ENCODE measurements at places on chromosomes 6 and 20.
A peak's percentile ranks its signal among the peaks of the same experiment; 100 is the strongest.

GRCh38 chr6:104954190-104954797, 2.6 kb upstream of the LIN28B start:
- DNase-seq: no peak

- DNase-seq: no peak
These were observed 77.4 kb upstream of the CD93 start for GRCh38 chr20:23163562-23163961.

DNA sequence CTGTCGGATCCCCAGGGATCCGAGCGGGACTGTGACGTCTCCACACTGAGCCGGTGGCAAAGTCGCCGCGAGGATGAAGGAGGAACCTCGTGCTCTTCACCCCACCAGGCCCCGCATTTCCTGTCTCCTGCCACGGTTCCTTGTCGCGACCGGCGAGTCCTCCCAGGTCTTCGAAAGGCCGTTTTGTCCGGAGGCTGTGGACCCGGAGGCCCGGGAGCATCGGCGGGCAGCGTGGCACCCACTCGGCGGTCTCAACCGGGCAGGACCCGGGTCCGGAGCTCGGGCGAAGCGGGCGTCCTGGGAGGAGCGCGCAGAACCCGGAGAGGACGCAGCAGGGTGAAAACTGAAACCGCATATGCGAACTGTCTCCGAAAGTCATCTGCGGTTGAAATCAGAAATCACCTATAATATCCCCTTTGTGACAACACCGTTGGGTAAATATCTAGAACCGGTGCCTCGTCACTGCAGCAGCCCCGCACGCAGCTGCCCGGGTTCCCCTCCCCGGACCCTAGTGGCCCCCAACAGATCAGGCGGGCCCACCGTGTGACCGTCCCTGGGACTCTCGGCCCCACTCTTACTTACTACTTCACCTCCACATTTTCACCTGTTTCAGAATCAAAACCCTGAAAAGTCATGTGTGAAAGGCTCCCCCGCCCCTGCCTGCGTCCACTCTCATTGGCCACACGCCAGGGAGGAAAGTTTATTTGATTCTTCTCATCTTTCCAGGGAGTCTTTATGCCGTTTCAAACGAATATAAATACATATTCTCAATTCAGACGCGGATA, 3.1 kb upstream of the ULBP2 start:
- no peak for DNase-seq

GRCh38 chr20:54083459-54083858, 13.1 kb upstream of the BCAS1 start:
- DNase-seq: no peak

DNA sequence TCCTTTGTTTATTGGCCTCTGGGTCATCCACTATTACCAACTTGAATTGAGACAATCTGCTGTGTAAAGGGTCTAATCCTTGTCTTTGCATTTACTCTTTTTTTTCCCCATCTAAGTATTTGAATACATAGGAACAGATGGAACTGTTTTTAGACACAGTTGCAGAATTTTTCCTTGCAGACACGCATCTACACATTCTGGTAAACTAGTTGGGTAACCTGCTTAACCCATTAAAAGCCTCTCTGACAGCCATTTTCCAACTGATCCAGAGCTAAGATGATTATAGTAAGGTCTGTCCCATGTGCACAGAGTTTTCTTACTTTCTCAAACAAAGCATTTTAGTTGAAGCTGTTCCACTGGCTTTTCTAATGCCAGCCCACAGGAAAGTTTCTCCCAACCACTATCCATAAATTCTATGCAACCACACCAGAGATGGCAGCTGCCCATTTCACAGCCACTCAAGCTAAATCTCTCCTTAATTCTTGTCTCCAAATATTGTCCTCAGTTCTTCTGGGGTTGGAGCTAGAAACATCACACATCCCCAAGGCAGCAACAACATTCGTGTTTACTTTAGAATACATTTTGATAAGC, 492.1 kb downstream of the MAFB start:
- no peak for DNase-seq

DNA sequence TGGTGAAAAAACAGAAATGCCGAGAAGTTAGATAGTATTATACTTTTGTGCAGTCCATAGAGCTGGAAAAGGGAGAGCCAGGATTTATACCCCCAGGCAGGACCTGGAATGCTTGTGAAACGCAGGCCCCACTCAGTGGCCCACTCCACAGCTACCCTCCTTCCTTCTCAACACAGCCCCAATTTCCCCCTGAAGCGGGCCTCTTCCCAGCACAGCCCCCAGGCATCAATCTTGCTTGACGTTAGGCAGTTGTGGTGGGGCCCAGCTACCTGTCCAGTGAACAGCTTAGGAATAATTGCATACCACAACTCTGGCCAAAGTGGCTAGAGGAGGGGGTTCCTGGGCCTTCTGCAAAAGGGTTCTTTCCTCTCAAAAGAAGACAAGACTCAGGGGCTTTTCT, 61.3 kb downstream of the PPP1R3G start:
- DNase-seq: no peak

- no peak for DNase-seq
These were observed 211.4 kb upstream of the TSHZ2 start for GRCh38 chr20:52760791-52761190.

DNA sequence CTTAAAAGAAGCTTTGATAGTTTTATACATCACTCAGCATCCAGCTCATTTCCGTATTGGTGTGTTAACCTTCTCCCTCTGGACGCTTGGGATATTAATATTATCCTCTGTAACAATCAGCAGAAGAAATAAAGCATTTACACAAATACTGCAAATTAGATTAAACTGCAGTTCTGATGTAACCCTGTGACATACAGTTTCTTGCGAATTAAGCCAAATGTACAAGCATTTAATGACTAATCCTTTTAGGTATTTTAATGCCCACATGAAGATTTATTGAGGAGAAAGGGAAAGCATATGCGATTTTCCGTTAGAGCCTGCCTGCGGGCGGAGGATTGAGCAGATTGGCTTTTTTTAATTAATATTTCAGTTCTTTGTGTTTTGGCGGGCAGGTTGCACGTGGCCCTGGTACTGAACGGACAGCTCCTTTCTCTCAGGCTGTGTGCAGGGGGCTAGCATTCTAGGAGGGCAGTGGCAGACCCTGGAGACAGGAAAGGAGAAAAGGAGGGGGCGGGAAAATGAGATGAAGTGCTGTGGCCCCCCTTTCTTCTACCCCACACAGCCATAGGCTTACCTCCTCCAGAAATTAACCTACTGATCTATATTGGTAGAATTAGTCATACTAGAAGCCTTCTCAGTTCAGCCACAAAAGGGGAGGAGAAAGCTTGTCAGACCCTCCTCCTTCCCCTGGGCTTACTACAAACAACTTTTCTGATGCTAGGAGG, 14.1 kb upstream of the TFAP2D start:
- DNase-seq: no peak

- DNase-seq: no peak
These were observed 64.0 kb upstream of the SNX9 start for GRCh38 chr6:157759028-157759427.

- no peak for DNase-seq
These were observed 86.8 kb downstream of the RPP40 start for GRCh38 chr6:4916954-4917561.

GRCh38 chr20:40282941-40283340, 406.1 kb downstream of the MAFB start:
- no peak for DNase-seq

DNA sequence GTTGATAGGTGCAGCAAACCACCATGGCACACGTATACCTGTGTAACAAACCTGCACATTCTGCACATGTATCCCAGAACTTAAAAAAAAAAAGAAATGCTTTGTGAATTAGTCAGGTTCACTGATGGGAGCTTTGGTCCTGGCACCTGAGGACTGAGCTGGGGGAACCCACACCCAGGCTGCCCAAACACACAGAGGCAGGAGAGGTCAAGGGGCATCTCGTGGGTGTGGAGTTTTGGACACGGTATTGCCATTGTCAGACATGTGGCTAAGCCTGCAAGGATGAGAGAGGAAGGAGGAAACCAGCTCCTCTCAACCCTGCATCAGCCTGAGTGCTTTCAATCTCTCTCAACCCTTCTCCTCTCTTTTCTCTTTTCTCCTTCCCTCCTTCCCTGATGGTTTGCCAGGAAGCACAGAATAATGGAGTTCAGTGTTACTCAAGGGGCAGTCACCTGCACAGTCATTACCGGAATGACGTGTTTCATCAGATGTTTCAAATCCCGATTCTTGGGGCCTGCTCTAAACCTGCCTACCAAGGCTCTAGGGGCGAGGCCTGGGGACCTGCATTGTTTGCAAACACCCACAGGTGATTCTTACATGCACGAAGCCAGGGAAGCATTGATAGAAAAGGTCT, 89.9 kb upstream of the NEDD9 start:
- no peak for DNase-seq

DNA sequence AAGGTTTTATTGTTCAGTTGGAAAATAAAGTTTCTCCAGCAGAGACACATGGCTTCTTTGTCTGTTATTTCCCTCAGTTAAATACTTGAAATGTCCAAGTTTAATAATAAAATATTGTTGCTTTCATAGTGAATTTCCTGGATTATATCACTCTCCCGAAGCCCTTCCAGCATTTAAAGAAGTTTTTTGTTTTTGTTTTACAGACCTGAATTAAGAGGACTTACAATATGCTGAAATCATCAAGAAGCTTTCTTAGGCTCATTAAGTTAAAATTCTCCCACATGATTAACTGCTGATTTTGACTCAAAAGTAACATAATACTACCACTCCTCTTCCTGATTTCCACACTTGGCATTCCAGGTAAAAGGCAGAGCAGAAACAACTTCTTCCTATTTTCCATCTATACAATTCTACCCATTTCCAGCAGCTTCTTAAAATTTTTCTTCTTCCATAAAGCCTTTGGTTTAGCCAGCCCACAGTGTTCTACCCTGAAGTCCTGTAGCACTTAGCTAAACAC, 35.8 kb downstream of the PDSS2 start:
- no peak for DNase-seq

DNA sequence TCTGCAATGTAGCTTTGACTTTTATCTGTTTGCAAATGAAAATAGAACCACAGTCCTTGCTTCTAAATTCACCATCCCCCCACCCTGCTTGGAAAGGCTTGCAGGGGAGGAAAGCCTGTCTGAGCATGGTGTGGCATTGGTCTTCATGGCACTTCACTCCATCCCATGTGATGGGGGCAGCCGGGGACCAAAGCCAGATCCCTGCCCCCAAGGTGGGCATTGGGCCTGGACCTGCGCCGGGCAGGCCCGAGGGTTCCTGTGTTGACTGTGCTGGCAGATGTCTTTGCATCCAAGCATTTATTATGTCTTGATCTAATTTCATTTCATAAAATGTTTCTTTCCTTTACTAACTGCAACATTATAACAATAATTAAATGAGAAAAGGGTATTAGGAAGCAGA, 120.0 kb downstream of the SYNDIG1 start:
- DNase-seq: no peak

- DNase-seq: no peak
These were observed 237.2 kb downstream of the TFAP2A start for GRCh38 chr6:10177704-10178103.

DNA sequence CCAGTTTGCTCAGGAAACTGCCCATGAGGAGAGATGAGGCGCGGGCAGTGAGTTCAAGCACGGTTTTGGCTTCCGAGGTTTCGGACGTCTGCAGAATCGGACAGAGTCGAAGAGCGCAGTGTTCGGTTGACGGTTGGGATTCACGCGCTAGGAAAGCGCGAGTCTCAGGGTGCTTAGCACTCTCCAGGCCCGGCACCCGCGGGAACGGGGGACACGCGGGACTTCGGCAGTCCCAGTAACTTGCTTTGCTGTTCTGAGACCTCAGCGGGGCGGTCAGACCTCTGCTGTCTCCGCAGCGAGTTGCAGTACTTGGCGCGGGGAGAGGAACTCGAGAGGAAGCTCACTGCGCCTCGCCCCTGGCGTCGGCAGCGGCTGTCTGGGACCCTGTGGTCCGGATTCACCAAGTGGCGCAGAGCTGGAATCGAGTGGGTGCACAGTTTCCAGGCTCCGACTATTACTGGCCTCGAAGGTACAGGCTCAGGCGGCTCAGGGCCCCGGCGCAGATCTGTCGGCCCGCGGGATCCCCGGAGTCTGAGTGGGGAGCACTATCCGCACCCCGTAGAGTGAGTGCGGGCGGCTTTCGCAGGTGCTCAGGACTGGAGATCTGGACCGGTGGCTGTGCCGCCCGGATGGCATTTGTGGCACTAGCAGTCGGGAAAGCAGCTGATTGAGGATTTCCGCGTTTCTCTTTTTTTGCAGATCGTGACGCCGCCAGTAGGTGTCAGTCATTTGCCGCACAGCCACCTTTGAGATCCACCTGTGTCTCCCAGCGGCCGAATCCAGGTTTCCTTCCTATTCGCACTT, at the start of gene POM121L2:
Gene POM121L2, minus strand, starts transcription at position 128 of the 804 bp plus-strand sequence. Its CDS starts 103 bp downstream, at position 25.
- DNase-seq: peak; percentile 32

DNA sequence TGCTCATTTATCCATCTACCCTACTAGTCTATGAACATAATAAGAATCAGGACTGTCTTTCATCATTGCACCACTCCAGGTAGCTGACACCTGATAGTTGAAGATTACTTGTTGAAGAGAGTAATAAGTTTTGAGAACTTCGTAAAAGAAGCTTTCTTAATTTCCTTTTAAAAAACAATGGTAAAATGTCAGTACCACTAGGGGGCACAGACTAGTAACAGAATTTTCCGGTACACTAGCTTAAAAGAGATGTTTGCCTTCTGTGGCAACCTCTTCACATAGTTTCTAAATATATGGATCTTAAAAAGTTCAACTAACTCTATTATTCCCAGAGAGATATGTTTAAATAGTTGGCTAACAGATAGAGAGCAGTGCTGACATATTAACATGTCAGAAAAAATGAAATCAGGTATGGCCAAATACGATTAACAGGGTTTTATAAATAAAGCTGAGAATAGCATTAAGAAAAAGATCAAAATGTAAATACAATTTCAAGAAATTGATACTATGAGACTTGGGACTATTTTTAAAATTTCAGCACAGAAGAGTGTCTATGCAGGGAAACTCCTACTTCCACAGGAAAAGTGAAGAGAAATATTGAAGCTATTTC, 5.4 kb upstream of the KCNQ5 start:
- DNase-seq: no peak

DNA sequence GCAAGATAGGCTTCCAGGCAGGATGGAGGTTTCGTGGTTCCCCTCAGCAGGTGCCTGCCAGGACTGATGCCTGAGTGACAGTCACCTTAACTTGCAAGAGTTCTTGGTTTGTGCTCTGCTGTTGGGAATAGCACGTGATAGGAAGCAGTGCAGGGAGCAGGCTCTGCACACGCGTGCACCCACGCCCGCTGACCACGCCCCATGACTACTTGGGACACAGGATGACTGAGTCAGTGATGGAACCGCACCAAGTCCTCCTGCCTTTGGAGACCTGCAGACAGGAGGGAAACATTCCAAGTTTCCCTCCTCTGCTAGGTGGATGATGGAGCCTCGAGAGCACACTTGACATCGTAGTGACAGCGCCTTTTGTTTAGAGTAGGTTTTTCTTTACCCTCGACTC, 164.2 kb downstream of the DTNBP1 start:
- DNase-seq: no peak

Data from activated T-helper 1 cell treated with Interleukin-2 at 50 U/mL for 16 hours (primary cell).